Ecto neural progenitor cell (in vitro differentiated cells): ENCODE measurements at places on chromosomes 12 and 14.

- no peak for DNase-seq
Observed at GRCh38 chr14:34237081-34237480, 225.0 kb downstream of the SPTSSA start.

DNA sequence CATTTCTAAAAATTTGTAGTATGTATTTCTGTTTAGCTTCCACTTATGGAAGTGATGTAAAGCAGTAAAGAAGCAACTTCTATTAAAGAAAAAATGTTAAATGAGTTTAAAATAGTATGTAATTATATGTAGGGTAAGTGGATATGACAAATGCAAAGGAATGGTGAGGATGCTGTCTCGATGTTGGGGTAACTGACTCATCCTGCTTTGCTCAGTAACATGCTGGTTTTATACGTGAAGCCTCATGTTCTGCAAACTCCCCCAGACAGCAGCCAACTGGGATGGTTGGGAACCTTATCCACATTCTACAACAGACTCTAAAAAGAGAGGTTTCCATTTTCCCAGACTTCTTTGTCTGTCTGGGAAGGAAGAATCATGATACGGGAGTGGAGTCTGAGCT, 1006.4 kb upstream of the TMEM132C start:
- DNase-seq, result no peak

- no peak for DNase-seq
Observed at GRCh38 chr12:28958553-28959195, 190.4 kb upstream of the FAR2 start.

GRCh38 chr14:59037086-59037485, 151.4 kb upstream of the DAAM1 start:
- DNase-seq, result no peak

GRCh38 chr14:32341947-32342846, 13.1 kb downstream of the AKAP6 start:
- no peak for DNase-seq

GRCh38 chr12:120801146-120801545, 75.5 kb downstream of the ACADS start:
- DNase-seq, result no peak

DNA sequence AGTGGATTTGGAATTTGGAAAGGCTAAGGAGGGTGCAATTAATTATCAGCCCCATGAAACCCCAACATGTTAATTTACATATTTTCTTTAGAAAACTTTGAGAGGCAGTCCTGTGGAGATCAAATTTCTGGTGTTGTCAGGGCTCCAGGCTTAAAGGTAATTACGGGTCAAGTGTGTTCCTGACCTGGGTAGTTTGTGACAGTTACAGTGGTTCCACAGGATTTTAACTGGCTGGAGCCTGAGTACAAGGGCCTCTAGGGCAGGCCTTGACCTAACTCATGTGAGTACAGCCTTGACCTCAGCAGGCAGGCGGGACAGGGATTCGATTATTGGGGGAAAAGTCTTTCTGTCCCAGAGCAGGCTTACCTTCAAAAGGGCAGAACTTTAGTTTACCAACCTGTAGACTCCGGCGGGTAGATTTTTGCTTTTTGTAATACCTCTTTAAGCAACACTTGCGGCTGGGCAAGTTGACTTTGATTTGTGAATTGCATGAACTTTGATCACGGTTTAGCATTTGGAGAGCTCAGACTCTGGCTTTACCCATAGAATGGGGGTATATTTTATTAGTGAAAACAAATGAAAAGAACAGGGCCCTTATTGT, 8.4 kb upstream of the PPTC7 start:
- no peak for DNase-seq

GRCh38 chr12:93245543-93245942, 132.2 kb upstream of the NUDT4 start:
- DNase-seq, result no peak

GRCh38 chr12:14629832-14630710, 62.4 kb upstream of the PLBD1 start:
- DNase-seq, result peak; percentile 81

DNA sequence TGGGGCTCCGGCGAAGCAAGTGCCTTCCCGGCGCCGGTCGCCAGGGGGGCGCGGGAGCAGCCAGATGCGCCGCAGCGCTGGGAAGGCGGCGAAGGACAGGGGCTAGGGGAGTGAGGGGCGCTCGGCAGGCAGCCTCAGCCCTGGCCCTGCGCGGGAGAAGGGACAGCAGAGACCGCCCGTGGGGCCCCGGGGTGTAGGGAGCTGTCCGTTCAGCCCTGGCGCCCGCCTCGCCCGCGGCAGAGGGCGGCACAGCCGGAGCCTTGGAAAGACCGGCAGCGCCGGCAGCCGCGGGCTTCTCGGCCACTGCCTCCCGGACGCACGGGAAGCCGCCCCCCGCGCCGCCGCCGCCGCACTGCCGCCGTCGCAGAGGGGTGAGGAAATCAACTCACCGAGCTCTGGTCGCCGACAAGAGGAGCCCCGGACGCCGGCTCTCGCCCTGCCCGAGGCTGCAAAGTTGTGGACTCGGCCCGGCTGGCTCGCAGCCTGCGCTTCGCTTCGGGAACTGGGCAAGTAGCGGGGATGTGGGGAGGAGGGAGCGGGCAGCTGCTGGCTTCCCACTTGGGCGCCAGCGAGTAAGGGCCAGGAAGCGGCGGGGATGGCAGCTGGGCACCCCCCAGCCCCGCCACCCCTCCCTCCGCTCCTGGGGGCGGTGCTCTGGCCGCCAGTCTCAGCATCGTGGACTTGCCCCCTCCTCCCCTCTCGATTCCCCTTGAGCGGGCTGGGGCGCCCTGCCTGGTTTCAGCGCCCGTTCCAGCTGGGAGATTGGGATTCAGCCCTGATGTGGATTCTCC, at the start of gene ZDHHC22:
ZDHHC22 (minus strand) TSS at position 578 of the 791 bp plus-strand sequence. CDS start 2,053 bp downstream, outside the sequence.
- DNase-seq, result peak; percentile 90

- no peak for DNase-seq
Observed at GRCh38 chr14:76846331-76847047, 20.3 kb downstream of the LRRC74A start.

- DNase-seq, result no peak
Observed at GRCh38 chr12:49357103-49357678, 10.1 kb upstream of the SPATS2 start.

- DNase-seq, result no peak
Observed at GRCh38 chr14:24399447-24399822, 632 bp downstream of the NYNRIN start.
